ENCODE measurements at places on chromosomes 7 and 10. TPM values are rescaled to one million over a fixed set of nuclear protein-coding genes. Genes with fewer than 3 reads are reported as not detected.

GRCh38 chr10:80296942-80297341 lies 7.5 kb upstream of the MAT1A start:
- DNase-seq = no peak
- H3K27me3 ChIP-seq = no peaks in the 10 kb centered on the region
- no peak overlapping the region for H3K27ac ChIP-seq
- H3K4me3 ChIP-seq = no peak overlapping the region
- no peaks in the 10 kb centered on the region for H3K36me3 ChIP-seq

GRCh38 chr10:22677333-22677732 lies 37.0 kb downstream of the PIP4K2A start:
- no peaks in the 10 kb centered on the region for H3K27me3 ChIP-seq
- no peak for DNase-seq
- H3K4me1 ChIP-seq = peaks cover 40% of the 10 kb centered on the region
- H3K4me3 ChIP-seq = no peak overlapping the region
- no peaks in the 10 kb centered on the region for H3K36me3 ChIP-seq

- H3K27ac ChIP-seq = no peak overlapping the region
- H3K4me3 ChIP-seq = no peak overlapping the region
- H3K27me3 ChIP-seq = no peaks in the 10 kb centered on the region
Observed at GRCh38 chr10:77139252-77140160, 498.1 kb downstream of the KCNMA1 start.

GRCh38 chr7:20114468-20114867 lies 102.7 kb downstream of the MACC1 start:
- H3K27ac ChIP-seq = no peak overlapping the region
- no peak for DNase-seq
- no peaks in the 10 kb centered on the region for H3K36me3 ChIP-seq
- H3K4me1 ChIP-seq = no peaks in the 10 kb centered on the region
- no peak overlapping the region for H3K4me3 ChIP-seq

DNA sequence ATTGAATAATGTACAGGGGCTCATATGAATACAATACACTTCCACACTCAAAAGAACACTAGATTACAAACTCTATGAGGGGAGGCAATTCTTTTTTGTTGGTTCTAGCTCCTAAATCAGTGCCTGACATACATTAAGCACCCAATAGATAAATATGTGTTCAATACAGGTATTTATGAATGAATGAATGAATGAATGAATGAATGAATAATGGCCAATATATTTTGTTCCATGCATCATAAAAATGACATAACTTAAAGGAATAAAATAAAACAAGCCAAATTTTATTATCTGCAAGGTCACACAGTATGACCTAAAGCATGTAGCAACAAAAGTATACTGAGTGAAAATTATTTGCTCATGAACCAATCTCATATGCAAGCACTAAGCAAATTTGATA lies 168.9 kb downstream of the CACNA2D1 start:
- no peak for DNase-seq
- no peak overlapping the region for H3K27ac ChIP-seq
- H3K27me3 ChIP-seq = no peaks in the 10 kb centered on the region

DNA sequence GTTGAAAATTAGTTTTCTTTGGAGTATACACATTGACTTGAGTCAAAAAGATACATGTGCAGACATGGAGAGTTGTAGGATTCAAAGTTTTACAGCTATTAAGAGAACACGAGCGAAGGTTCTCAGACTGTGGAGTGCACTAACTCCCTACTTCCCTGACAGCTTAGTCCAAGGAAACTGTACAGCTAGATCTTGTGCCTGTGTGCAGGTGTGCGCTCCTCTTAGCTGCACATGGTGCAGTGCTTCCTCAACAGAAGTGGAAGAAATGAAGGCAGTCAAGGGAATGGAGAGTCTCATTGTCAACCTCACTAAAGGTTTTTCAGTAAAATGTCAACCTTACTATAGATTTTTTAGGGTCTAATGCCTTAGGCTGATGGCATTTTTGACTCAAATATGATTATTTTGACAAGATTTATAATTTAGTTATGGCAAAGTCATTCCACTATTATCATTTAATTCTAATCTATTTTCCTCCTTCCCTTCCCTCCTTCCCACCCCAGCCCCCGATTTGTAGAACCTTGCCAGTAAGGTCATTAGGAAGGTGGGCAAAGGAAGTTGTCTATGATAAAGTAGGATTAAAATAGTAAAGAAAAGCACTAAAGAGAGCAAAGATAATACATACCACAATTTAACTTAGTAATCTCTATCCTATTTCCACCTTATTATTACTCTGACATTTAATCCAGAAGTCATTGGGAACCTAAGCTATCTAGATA lies 13.6 kb downstream of the PDK4 start:
- H3K27ac ChIP-seq = no peak overlapping the region
- H3K4me1 ChIP-seq = no peaks in the 10 kb centered on the region
- H3K36me3 ChIP-seq = peaks cover 38% of the 10 kb centered on the region
- DNase-seq = no peak

- no peak for DNase-seq
- peaks cover 14% of the 10 kb centered on the region for H3K36me3 ChIP-seq
- H3K4me1 ChIP-seq = no peaks in the 10 kb centered on the region
- no peak overlapping the region for H3K4me3 ChIP-seq
- no peaks in the 10 kb centered on the region for H3K27me3 ChIP-seq
Observed at GRCh38 chr7:141610671-141611070, 59.5 kb downstream of the AGK start.

DNA sequence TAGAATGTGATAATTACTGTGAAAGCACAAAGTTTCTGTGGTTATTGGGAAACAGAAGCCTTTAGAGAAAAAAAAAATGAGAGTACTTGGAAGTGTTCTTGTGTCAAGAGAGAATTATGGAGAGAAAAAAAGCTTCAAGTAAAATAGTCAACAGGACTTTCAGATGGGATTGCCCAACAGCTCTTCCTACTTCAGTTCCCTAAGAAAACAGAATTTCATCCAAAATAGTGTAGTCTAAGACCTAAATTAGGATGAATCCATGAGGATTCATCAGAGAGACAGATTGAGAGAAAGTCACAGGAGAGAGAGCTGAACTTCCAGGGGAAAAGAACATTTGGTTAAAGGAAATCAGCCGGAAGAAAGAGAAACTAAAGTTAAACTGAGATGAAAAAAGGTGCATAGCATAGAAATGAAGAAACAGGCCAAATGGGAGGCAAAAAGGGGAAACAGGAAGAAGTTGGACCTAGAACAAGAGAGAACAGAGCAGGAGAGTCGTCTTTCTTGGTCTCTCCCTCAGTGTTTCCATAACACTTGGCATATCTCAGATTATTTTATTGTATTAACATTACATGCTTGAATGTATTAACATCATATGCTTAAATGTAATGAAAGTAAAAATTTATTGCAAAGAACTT lies 2.5 kb downstream of the SCIN start:
- H3K27ac ChIP-seq = no peak overlapping the region
- no peak for DNase-seq
- no peaks in the 10 kb centered on the region for H3K27me3 ChIP-seq
- H3K36me3 ChIP-seq = no peaks in the 10 kb centered on the region

RNF133 gene
- total RNA-seq = 0.98 TPM

DNA sequence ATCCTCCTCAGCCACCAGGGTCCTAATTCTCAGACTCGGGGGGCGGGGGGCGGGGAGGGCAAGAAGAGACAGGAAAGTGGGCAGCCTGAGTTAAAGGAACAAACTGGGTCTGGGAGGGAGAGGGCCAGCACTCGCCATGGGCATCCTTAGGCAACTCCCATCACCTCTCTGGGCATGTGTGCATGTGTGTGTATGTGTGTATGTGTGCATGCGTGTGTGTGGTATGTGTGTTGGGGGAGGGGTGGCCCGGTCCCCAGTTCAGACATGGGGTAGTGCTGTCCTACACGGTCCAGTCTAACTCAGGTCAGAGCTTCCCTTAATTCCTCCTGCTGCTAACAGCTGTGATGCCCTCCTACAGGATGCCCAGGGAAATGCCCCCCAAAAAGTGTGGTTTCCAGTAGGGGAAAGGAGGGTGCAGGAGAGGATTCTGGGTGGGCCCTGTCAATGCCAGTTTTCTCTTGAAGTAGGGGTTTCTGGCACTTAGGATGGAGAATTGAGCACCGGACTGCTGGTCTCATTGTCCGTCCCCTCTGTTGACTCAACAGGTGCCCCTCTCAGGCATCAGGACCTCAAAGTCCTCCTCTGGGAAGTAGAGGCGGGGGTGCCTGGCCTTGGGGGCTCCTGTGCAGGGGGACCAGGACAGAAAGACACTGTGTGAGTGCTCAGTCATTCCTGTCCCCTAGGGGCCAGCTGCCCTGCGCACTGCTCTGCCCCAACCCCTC lies 15.1 kb upstream of the ZMIZ1 start:
- DNase-seq = no peak
- H3K4me3 ChIP-seq = no peak overlapping the region
- H3K36me3 ChIP-seq = no peaks in the 10 kb centered on the region
- no peak overlapping the region for H3K27ac ChIP-seq

DNA sequence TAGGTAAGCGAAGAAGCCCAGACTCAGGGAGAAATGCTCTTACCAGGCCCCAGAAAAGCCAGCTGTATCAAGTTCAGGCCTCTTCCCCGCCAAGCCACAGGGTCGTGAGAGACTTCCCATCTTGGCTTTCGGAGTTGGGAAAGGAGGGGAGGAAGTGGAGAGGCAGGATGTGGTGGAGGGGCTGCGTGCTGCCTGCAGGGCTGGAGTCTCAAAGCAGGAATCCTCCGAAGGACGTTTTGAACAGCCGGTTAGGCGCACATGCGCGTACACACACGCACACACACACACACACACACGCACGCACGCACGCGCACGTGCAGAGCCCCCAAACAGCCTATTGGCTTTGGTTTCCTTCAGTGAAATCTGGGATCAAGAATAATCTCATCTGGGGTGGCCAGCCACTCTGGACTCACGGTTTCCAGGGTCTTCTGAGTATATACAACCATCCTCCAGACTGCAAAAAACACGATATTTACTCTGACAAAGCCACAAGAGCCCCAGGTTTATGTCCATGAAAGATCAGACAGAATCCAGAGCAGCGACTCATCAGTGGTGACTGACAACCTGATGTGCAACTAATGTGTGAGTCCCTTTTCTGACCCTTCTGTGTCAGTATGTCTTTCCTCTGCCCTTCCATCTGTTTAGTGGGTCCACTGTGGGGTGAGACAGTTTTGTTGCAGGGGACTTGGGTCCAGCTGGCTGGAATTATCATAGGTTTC lies 115.0 kb upstream of the ZNF438 start:
- peak; percentile 83 for DNase-seq
- H3K4me1 ChIP-seq = peaks cover 19% of the 10 kb centered on the region
- no peaks in the 10 kb centered on the region for H3K27me3 ChIP-seq
- peak overlapping the region; percentile 48 for H3K27ac ChIP-seq

DNA sequence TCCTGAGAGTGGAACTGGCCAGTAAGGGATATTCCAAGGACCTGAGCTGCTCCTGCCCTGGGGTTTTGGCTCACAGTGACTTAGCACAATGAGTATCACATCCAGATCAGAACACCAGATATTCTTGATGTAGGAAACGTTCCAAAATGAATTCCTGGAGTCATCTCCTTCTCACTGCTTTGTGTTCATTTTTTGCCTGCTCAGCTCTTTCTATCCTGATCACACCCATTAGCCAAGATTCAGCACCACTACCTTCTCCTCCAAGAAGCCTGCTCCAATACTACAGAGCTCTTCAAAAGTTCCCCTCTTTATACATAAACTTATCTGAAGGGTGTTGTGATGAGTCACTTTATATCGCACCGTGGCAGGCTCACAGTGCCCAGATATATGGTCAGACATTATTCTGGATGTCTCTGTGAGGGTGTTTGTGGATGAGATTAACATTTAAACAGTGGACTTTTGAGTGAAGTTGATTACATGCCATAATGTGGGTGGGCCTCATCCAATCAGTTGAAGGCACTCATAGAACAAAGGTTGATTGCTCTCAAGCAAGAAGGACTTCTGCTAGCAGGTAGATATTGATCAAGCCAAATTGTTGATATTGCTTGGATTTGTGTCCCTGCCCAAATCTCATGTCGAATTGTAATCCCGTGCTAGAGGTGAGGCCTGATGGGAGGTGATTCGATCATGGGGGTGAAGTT lies 1155.2 kb upstream of the AUTS2 start:
- no peaks in the 10 kb centered on the region for H3K4me1 ChIP-seq
- H3K4me3 ChIP-seq = no peak overlapping the region
- no peaks in the 10 kb centered on the region for H3K27me3 ChIP-seq
- no peak overlapping the region for H3K27ac ChIP-seq
- no peak for DNase-seq
- H3K36me3 ChIP-seq = no peaks in the 10 kb centered on the region

DNA sequence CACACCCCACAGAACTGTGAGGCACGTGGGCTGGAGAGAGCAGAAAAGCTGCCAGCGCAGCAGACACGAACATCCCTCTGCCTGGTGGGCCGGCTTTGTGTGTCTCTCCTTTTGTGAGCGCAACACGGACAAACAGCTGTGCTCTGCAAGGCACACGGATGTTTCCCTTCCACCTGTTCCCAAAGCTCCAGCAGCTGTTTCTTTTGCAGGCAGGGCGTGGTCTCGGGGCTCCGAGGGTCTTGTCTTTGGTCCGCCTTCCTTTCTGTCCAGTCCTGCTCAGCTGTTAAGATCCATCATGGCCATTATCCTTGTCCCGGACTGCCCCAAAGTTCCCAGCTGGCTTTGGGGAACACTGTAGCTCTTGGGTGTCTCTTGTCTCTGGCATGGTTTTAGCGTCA lies 32.7 kb upstream of the SH2B2 start:
- H3K27ac ChIP-seq = no peak overlapping the region
- no peak overlapping the region for H3K4me3 ChIP-seq
- no peaks in the 10 kb centered on the region for H3K27me3 ChIP-seq
- DNase-seq = no peak

- no peaks in the 10 kb centered on the region for H3K4me1 ChIP-seq
- no peaks in the 10 kb centered on the region for H3K27me3 ChIP-seq
- H3K27ac ChIP-seq = no peak overlapping the region
- H3K36me3 ChIP-seq = no peaks in the 10 kb centered on the region
Observed at GRCh38 chr10:348456-348855, 213.2 kb downstream of the ZMYND11 start.

MRC1 gene
- total RNA-seq = 18.9 TPM

DNA sequence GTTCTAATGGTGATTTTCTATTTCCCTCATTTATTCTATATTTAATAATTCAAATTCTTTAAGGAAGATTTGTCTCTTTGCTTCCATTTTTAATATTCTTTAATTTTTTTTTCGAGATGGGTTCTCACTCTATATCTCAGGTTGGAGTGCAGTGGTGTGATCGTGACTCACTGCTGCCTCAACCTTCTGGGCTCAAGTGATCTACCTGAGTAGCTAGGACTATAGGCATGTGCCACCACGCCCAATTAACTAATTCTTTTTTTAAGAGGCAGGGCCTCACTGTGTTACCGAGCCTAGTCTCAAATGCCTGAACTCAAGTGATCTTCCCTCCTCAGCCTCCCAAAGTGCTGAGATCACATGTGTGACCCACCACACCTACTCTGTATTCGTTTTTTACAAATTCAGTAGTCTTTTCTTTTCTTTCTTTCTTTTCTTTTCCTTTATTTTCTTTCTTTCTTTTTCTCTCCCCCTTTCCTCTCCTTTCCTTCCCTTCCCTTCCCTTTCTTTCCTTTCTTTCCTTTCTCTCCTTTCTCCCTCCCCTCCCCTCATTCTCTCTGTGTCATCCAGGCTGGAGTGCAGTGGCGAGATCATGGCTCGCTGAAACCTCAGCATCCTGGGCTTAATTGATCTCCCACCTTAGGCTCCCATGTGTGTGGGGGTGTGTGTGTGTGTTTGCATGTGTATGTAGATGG lies 323.1 kb downstream of the ADK start:
- no peak for DNase-seq
- H3K4me3 ChIP-seq = no peak overlapping the region
- H3K36me3 ChIP-seq = no peaks in the 10 kb centered on the region
- no peak overlapping the region for H3K27ac ChIP-seq
- H3K27me3 ChIP-seq = no peaks in the 10 kb centered on the region
- H3K4me1 ChIP-seq = no peaks in the 10 kb centered on the region

OLAH gene
- 4.9 TPM for total RNA-seq

GRCh38 chr10:33632432-33632831 lies 298.0 kb upstream of the NRP1 start:
- H3K36me3 ChIP-seq = no peaks in the 10 kb centered on the region
- H3K27me3 ChIP-seq = no peaks in the 10 kb centered on the region
- no peak overlapping the region for H3K27ac ChIP-seq
- DNase-seq = no peak
- peaks cover 14% of the 10 kb centered on the region for H3K4me1 ChIP-seq
